ENCODE measurements at places on chromosomes 1 and 21.

DNA sequence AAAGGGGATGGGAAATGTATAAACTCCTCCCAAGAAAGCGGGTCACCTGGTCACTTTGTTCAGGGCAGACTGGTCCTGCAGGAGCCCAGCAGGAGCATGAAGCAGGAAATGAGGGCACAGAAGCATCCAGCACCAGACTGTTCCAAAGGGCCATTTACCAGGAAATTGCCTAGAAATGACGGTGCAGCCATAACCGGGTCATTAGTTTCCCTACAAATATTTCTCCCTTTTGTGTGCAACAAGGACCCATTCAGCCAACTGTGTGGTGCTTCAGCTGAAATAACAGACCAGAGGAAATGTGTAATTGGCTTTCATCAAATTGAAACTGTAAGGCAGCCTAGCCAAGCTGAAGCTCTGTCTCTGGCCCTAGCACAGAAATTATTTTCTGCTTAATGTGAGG lies 7.6 kb upstream of the CTTNBP2NL start:
- no peak for DNase-seq

DNA sequence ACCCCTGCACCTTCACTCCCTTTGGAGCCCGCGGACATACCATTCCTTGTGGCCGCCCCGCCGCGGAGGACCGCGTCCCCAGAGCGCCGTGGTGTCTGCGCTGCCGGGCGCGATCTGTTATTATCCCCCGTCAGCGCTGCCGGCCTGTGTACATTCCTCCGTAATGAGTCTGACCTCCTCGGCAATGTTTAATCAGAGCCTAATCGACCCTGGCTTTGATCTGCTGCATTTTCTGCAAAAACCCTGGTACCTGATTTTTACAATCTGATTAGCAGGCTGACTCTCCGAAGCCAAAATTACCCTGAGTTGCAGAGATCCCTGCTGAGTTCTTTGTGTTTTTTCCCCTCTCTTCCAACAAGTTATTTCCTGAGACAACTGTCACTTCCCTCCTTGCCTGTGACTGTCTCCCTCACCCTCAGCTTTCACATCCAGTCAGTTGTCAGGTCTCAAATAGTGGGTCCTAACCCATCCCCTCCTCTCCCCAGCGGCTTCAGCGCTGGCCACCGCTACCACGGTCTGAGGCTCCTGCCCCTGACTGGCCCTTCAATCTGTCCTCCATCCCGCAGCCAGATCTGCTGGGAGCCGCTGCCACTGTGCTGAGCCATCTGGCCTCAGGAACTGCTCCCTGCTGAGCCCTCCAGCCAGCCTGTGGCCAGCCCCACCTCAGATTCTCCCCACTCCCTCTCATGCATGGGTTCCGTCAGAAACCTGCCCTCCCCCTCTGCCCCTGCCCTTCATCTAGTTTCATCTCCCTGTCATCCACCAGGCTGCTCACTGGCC lies 53.5 kb downstream of the GLIS1 start:
- no peak for DNase-seq

DNA sequence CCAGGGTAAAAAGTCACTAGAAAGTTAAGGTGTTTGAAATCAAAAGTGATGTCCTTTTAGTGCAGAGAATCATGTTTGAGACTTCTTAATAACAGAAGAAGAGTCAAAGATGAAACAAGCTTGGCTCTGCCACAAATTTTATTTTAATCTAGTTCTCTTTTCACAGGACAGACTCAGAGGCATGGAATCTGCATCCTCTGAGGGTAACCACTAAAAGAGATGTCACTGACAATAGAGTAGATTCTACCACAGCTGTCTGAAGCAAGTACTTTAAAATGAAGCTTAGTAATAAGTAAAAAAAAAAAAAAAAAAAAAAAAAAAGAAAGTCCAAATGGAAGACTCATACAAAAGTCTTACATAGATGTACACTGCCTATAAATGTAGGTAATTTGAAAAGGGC lies 519.7 kb upstream of the PRMT6 start:
- DNase-seq, result no peak

DNA sequence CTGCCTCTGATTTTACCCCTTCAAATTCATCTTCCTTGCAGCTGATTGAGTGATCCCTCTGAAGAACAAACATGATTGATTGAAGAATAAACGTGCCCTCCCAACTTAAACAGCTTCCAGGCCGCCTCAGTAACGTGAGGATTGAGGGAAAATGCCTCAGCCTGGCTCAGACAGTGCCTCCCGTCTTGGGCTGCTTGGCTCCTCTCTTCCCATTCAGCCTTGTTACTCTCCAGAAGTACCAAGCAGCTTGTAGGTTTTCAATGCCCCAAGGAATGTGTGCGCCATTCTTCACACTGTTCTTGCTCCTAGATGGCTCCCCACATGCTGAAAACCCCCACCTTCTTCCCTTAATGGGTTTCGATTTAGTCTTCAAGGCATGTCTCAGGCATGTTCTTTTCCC lies 51.8 kb downstream of the ST6GALNAC5 start:
- DNase-seq, result no peak

- DNase-seq, result no peak
Measured at GRCh38 chr1:112383759-112384370, 12.1 kb upstream of the CTTNBP2NL start.

GRCh38 chr1:55347866-55348265 lies 132.7 kb upstream of the USP24 start:
- DNase-seq, result no peak

DNA sequence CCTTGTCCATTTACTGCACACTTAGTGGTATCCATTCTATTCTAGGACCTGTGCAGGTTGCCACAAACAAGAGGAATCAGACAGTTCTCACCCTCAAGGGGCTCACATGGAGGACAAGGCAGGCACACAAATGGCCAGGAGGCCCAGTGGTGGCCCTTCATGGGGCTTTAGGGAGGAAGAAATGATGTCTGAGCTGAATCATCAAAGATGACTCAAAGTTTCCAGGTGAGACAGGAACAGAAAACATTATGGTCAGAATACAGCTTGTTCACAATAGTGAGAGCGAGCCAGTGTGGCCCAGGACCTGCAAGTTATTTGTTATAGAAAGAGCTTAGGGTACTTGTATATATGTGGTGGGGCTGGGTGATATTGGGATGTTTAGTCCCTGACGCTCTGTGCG lies 26.4 kb downstream of the SHISAL2A start:
- no peak for DNase-seq

DNA sequence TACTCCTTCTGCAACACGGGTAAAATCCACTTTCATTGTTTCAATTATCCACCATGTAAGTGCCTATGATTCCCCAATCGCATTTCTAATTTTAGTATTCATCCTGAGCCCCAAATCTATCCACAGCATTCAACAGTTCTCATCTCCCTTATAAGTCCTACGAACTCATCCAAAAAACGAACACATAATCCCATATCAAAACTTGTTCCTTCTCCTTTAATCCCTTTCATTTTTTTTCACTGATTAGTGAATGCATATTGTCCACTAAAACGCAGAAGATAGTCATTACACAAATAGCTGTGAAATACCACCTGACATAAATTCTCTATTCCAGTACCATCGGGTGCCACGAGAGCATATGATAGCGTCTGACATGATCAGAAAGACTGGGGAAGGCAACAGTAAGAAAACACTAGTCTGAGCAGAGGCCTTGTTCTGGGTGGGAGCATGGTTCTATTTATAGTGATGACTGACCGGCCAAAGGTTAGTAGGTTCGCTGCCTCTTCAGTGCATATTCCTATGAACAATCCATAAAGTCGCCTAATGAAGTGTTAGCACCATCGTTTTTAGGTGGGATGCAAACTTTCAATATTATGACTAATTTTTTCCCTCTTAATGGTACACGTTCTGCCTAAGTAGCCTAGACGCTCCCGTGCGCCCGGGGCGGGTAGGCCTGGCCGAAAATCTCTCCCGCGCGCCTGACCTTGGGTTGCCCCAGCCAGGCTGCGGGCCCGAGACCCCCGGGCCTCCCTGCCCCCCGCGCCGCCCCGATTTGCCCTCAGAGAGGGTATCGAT lies 648 bp downstream of the ATP5PF start:
- no peak for DNase-seq

DNA sequence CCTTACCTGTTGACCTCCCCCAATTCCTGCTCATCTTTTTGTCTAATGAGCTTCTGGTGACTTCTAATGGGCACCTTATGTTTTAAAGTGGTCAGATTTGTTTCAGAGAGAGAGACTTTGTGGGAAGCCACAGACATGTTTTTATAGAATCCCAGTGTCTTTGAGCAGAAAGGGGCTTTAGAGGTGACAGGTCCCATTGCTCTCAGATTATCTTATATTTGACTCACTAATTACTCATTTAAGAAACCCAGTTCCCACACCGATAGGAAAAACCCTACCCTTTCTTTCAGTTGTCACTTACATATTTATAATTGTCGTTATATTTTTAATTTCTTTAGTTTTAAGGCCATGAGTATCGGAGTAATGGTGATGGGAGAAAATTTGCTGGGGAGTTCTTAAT lies 215.5 kb downstream of the CAMTA1 start:
- DNase-seq, result no peak

DNA sequence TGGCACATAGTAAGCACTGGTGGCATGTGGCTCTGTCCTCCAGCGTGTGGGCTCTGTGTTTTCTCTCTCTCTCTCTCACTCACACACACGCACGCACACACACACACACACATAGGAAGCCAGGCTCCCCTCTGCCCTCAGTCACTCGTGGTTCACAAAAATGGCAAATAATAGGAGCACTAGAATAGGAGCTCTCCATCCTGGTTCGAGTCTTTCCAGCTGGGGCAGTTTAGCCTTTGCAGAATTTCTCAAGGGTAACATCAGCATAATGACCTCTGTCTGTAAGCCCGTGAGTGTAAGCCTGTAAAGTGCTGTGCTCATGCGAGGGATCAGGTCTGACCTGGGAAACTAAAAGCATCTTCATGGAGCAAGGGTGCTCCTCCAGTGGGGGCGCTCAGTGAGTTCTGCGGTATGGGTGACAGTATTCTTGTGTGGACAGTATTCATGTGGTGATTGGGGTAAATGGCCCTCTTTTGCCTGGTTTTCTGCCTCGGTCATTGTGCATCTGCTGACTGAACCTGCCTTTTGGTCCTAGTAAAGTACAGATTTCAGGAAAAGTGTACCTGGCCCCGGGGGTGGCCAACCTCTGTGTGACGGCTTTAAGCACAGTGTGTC lies 842 bp upstream of the ZC3H12A start:
- no peak for DNase-seq

GRCh38 chr1:116948642-116949041 lies 38.9 kb downstream of the PTGFRN start:
- DNase-seq, result no peak

GRCh38 chr1:102434421-102434820 lies 437.7 kb upstream of the OLFM3 start:
- no peak for DNase-seq

DNA sequence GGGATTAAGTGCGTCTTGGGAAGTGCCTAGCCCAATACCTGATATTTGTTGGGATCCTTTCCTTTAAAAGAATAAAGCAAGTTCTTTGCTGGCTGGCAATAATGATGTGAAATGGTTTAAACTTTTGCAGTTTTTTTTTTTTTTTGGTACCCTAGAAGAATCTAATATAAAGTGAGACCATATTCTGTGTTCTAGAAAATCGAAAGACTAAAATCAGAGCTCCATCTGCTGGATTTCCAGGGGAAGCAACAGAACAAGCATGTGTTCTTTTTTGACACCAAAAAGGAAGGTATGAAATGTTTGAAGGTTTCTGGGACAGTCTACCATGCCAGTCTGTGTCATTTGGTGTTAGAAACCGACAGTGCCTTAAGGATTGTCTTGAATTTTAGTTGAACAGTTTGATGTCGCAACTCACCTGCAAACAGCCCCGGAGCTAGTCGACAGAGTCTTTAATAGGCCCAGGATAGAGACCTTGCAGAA lies 6.4 kb downstream of the UTP11 start:
- DNase-seq, result no peak

DNA sequence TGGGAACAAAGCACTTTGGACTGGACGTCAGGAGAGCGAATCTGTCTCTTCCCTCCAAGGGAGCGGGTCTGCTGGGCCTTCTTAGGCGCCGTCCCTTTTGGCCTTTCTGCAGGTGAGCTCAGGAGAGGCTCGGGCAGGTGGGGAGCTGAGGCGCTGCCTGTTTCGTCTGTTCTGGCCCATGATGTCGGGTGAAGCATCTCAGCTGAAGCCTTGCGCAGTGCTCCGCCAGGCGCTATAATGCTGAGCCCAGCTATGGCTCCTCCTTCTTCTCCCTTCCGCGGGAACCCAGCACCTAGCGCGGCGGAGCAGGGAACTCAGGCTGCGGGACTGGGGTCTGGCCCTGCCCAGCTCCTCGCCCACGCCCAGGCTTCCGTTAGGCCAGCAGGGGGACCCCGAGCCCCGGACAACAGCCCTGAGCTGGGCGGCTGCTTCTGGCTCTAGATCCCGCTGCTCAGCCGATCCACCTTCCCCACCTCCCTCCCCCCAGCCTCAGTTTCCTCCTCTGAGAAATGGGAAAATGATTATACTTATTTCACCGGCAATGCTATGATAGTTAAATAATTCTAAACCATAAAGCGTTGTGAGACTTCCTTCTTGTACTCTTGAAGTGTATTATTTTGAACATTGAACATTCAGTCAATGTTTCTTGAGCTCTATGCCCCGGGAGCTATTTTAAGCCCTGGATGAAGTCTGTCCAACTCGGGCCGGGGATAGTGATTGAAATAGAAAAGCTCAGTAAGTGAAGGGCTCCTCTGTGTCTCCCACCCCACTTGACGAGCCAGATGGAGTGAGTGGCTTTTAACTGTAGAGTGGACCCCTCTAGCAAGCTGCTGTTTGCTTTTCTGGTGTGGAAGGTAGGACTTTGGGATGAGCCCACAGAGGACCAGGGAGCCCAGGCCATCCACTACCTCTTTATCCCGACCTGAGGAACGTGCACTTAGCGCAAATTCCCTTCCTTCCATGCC lies 9.6 kb upstream of the ADORA1 start:
- DNase-seq, result peak; percentile 48

DNA sequence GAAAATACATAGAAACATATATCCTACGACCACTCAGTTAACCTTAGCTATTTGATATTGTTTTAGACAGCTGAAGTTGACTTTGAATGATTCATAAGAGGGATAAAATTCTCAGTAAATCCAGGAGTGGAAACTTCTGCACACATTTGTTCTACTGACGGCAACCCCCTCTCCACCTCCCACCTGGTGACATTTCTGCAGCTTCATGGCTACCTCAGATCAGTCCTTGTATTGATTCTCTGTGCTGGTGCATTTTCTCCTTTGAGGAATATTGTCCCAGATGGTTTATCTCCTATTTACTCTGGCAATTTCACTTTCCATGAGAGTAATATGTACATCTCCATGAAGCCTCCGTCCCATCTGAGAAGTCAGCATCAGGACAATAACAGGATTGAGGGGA lies 57.7 kb upstream of the COA6 start:
- DNase-seq, result no peak

DNA sequence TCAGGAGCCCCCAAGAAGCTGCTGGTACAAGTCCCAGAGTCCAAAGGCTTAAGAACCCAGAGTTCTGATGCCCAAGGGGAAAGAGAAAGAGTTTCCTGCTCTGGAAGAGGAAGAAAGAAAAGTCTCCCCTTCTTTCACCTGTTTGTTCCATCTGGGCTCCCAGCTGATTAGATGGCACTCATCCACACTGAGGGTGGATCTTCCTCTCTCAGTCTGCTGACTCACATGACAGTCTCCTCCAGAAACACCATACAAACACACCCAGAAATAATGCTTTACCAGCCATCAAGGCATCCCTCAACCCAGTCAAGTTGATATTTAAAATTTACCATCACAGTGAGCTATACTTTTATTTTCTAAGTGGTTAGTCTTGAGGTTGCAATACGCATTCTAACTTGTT lies 257.9 kb downstream of the PAPPA2 start:
- DNase-seq, result no peak

GRCh38 chr1:174266476-174266875 lies 107.2 kb downstream of the RABGAP1L start:
- no peak for DNase-seq

All from spinal cord (tissue), 10 donors.